ENCODE measurements at places on chromosomes 4 and X.

DNA sequence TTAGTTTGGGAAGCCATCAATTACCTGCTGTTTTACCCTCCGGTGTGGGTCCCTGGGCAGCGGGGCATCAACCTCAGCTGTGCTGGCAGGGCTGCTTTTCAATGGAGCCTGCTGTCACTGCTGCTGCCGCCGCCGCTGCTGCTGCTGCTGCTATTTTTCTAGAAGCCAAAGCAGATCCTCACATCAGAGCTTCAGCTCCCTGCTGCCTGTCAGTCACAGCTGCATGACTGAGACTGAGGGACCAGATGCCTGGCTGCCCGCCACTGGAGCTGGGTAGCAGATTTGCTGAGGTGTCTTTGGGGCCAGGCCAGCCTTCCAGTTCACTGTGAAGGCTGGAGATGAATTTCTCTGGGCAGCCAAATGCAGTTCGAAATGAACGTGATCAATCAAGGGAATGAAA is 200.3 kb upstream of the NHS start:
- no peak for DNase-seq

- no peak for DNase-seq
These were observed 57.3 kb downstream of the SLC7A11 start for GRCh38 chr4:138184886-138185285.

DNA sequence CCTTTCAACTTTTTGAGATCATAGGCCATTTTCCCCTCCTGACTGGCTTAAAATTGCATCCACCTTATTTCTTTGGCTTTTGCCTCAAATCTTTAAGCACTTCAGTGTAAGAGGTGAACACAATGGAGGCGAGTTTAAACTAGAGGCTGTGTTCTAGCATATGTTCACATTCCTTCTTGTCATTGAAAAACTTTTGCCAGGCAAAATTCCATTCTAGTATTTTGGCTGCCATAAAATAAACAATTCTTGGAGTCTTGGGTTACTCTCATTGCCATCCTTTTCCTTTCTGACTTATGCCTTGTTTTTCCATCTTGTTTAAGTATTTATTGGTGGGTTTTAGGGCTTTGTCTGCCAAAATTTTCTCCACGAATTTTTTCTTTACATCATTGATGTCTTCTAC is 137.3 kb upstream of the ANXA10 start:
- no peak for DNase-seq

DNA sequence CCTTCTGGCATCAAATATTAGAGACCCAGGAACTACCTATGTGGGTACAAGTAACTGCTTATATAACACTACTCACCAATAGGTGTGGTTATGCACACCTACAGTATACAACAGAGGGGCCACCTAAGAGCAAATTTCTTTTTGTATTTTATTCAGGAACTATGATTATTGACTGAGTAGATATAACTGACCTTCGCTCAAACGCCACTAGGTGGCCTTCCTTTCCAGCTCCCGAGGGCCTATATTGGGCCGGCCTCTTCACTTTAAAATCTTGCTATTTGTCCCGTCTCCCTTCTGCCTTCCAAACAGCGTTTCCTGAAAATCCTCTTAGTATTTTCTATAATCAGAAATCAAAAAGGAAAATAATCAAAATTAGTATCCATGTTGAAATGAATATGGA is 19.9 kb upstream of the PABPC5 start:
- DNase-seq, result no peak

DNA sequence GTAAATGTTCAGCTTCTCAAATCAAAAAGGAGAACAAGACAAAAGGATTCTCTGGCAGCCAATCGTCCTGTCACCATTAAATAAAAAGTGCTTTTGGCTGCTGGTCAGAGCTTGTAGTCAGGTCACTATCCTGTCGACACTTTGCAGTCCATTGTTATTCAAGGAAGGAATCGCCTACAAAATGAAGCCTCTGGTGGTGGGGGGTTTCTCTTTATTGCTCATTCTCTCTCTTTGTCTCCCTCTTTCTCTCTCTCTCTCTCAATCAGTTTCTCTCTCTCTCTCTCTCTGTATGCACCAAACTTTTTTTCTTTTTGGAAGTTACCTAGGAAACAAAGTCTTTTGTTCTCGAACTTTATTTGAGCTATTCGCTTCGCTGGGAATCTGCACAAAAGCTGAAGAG is 17.6 kb upstream of the SCML1 start:
- no peak for DNase-seq

Data from KG1 (cell line).